Stimulated activated CD8-positive, alpha-beta memory T cell treated with anti-CD3 and anti-CD28 coated beads, Interleukin-4, amount 100 ng/mL, for 4 hours (primary cell): ENCODE measurements at places on chromosomes 6 and 20.

DNA sequence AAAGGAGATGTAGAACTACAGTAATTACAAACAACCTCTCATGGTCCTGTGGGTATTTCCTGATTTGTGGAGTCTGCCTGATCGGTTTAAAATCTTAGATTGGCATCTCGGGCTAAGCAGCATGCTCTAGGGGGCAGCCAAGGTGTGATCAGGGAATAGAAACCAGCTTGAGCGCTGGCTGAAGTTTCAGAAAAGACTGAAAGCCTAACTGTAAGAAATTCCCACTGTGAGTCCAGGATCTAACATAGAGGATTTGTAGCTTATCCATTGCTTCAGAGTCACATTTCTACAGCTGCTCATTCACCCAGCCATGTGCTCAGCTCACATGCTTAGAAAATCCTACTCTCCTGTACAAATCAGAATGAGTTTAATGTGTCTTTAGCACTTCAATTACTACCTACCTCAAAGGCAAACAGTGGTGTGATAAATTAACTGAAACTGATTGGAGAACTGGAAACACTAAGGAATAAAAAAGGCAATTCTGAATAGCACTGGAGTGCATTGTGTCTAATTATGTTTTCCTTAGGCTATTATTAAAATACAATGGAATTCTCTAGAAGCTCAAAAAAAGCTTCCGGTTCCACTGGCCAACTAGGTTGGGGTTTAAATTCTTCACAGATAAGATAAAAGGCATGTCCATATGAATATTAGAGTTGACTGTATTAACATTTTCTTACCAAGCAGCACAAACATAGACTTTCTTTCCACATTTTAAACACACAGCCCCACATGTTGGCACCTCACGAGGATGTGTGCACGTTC, 73.8 kb upstream of the MPC1 start:
- DNase-seq, result no peak

DNA sequence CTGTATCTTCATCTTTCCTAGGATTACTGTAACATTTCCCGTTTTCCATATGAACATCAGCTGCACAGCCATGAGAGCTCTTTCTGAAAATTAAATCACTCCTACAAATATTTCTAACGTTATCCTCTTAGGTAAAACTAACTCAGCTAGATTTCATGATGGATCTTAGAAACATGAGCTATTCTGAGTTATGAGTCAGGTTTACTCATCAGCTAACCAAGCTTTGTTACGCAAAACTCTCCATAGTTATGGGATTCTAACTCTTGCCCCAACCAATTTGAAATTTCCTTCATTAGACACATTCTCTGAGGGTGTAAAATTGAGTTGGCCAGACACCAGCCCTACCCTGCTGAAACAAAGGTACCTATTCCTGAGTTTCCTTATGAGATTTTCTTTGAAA, 14.0 kb downstream of the DEFB110 start:
- DNase-seq, result no peak

DNA sequence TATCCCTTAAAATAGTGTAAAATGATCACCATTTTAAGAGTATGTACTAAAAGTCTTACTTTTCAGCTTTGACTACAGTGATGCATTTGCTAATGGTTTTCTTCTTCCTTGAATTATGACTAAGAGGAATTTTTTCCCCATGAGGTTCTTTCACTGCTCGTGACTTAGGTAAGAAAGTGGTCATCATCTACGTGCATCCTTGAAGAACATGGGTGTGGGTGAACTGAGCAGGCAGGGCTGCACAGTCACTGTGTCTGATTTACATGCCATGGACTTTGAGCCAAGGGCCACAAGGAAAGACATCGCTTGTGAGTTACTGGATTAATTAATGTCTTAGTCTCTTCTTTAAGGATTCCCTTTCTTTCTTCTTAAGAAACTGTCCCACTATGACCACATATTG, 33.3 kb downstream of the NQO2 start:
- no peak for DNase-seq

GRCh38 chr6:47042275-47042791, at the start of gene ADGRF1:
Gene ADGRF1 (minus strand): TSS chr6:47042332. CDS start chr6:47029061, 13,271 bp downstream.
- no peak for DNase-seq

GRCh38 chr20:823574-823902, 10.0 kb upstream of the FAM110A start:
- no peak for DNase-seq

DNA sequence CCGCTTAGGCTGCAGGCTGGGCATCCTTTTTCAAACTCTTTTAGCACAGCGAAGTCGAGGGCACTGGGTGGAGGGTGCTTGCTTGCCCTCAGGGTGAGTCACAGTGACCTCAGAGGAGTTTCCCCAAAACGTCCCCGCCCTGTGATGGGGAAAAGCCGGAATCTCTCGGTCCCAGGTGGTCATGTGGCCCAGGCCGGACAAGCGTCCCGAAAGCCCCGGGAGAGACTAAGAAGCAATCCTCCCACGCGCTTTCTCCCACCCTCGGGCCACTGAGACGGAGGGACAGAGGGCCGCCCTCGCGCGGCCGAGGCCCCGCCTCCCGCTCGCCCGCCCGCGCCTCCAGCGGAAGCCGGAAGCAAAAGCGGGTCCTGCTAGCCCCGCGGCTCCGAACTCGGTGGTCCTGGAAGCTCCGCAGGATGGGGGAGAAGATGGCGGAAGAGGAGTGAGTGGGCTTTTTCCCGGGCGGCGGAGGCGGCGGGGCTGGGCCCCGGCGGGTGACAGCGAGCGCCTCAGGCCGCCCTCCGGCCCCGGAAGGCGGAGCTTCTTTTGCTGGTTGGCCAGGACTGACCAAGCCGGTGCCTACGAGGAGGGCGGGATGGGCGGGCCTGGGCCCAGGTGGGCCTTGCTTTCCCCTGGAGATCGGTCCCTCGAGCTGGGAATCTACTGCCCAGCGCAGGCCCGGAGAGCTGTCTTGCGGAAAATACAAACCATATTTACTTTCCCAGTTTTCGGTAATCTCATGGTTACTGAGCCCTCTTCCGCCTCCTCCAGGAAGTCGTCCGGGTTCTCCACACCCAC, at the start of gene SLC9A8:
Gene SLC9A8 (plus strand): TSS at position 322 of the 798 bp plus-strand sequence. CDS start 95 bp downstream, at position 417.
- DNase-seq, result peak; percentile 82

- no peak for DNase-seq
Measured at GRCh38 chr6:40407239-40407638, 179.9 kb downstream of the LRFN2 start.

DNA sequence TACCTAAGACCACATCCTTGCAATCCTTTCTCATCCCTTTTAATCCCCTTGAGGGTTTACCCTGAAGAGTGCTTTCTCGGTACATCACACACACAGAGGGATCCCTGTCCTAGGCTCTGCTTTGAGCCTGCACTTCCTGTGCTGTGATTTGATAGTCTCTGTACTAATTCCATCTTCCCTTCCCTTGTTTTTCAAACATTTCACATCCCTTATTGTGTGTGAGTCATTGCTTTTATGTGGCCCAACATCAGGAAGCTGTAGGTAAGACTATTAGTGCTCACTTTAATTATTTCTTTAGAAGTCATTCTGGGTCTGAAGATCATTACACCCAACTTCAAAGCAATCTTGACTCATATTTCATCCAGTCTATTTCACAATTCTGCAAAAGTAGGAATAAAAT, 57.2 kb upstream of the ANKEF1 start:
- no peak for DNase-seq

DNA sequence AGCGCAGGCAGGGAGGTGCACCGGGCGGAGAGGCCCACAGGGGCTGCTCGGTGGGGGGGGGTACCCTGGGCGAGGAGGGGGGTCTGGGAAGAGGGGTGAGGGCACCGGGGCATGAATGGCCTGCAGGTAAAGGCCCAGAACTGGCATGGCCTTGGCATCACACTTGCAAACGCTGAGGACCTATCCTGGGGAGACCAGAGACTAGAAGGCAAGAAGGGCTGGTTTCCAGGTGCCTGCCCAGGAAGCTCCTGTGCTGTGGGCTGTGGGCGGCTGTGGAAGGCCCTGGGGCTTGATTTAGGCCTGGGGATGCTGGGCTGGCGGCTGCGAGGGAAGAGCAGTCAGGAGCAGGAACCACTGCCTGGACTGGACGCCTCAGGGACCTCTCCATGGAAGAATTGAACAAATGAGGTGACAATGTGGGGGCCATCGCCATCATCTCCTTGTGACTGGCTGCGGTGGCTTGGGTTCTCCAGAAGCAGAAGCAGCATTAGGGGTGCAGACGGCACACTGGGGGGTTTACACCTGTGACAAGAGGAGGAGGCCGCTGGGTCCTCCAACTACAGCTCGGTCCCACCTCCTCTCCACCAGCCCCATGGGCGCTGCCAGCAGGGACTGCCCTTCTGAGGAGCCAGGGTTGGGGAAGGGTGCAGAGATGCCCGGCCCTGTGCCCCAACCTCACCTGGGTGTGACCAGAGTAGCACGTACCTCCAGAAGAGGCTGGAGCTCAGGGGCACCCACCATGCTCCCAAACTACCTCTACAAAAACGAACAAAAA, 32.1 kb upstream of the IRF4 start:
- no peak for DNase-seq

GRCh38 chr6:141618180-141618581, 514.5 kb upstream of the GJE1 start:
- DNase-seq, result no peak
